COLO829 (cell line): ENCODE measurements at places on chromosomes 1 and 21.
A peak's percentile ranks its signal among the peaks of the same experiment; 100 is the strongest.

- no peak for DNase-seq
Measured at GRCh38 chr1:228410015-228410414, 3.4 kb upstream of the TRIM11 start.

DNA sequence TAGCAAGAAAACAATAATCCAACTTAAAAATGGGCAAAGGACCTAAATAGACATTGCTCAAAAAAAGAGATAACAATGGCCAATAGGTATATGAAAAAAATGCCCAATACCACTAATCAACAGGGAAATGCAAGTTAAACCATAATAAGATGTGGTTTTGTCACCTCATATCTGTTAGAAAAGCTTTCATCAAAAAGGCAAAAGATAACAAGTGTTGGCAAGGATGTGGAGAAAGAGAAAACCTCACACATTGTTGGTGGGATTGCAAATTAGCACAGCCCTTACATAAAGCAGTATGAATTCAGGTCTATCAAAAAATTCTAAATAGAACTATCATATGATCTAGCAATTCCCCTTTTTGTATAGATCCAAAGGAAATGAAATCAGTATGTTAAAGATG, 387.2 kb upstream of the DUSP10 start:
- DNase-seq, result no peak

GRCh38 chr1:225845571-225846259, 35.8 kb downstream of the EPHX1 start:
- peak; percentile 50 for DNase-seq

GRCh38 chr1:107254306-107254705, 113.5 kb downstream of the NTNG1 start:
- no peak for DNase-seq

- DNase-seq, result no peak
Measured at GRCh38 chr21:42124081-42124480, 53.0 kb downstream of the UMODL1 start.
